ENCODE measurements at places on chromosomes 3 and 15. TPM values are rescaled to one million over a fixed set of nuclear protein-coding genes. Genes with fewer than 3 reads are reported as not detected.

ADAMTSL3 gene
- total RNA-seq, result 4.2 TPM

CPLX3 gene
- total RNA-seq, result not detected

ACKR4 gene
- total RNA-seq, result 0.64 TPM

TM6SF1 gene
- 23.4 TPM for total RNA-seq

CCDC191 gene
- total RNA-seq, result 1.2 TPM

DNAJC17 gene
- 14.3 TPM for total RNA-seq

SQOR gene
- 46.5 TPM for total RNA-seq

FANCD2 gene
- 0.92 TPM for total RNA-seq

PLD1 gene
- 6.7 TPM for total RNA-seq

RPP14 gene
- 32.0 TPM for total RNA-seq

INSYN1 gene
- 6.6 TPM for total RNA-seq

OCA2 gene
- total RNA-seq, result not detected

SELENOT gene
- 57.9 TPM for total RNA-seq

MFN1 gene
- total RNA-seq, result 23.8 TPM

FETUB gene
- not detected for total RNA-seq
